Stimulated activated CD8-positive, alpha-beta memory T cell treated with anti-CD3 and anti-CD28 coated beads, Interleukin-2, amount 100 ng/mL, for 1 hour (primary cell): ENCODE measurements at places on chromosomes 7 and 10.

GRCh38 chr7:55642266-55642665 lies 70.0 kb upstream of the VOPP1 start:
- DNase-seq, result no peak

DNA sequence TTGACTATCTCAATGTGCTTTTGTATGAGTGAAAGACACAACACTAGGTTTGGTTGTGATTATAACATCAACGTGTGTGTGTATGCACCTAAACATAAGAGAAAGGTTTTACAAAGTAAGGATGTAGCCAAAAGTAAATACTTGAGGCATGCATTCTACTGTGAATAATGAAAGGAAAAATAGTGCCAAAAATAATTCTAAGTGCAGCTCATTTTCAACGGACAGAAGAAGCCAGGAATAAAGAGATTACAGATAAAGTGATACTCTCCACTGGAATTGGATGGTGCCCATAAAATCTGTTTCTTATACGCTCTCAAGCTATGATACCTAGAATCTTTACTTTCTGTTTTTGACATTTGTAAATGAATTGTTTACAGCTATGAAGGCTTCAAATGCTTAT lies 135.0 kb upstream of the TMEM72 start:
- no peak for DNase-seq

DNA sequence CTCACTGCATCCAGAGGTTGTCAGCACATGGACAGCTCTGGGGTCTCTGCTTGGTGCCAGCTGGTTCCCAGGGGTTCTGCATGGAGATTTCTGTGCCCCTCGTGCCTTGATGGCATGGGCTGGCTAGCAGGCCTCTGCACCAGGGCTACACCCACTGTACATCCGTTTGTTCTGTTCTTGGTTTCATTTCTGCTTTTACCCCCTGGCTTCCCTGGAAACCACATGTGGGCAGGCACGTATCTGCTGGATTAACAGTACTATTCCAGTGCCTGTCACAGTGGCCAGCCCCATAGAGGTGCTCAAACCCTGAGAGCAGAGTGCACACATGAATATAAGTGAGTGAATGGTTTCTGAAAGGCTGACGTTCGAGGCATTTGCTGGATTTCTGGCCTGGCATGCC lies 207.2 kb upstream of the GPR26 start:
- no peak for DNase-seq

GRCh38 chr10:8060010-8060703 lies 5.7 kb downstream of the GATA3 start:
- DNase-seq, result no peak
